Activated CD4-positive, alpha-beta T cell treated with anti-CD3 and anti-CD28 coated beads for 1 hour (primary cell): ENCODE measurements at places on chromosomes 3 and 15.

DNA sequence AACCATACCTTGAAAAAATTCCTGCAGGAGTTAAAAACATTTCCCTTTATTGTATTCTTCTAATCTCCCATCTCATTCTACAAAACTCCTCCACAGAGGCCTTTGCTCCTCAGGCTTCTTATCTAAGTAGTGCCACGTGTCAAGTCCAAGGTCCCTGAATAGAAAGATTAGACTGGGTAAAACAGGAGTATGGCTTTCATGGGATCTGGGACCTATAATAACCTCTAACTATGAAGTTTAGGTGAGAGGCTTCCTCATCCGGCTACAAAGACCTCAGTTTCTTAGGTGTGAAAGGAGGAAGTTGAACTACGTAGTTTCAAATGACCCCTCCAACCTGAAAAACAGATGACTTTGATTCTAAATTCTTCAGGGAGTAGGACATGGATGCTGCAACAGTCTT, 20.0 kb downstream of the GPR15 start:
- no peak for DNase-seq

DNA sequence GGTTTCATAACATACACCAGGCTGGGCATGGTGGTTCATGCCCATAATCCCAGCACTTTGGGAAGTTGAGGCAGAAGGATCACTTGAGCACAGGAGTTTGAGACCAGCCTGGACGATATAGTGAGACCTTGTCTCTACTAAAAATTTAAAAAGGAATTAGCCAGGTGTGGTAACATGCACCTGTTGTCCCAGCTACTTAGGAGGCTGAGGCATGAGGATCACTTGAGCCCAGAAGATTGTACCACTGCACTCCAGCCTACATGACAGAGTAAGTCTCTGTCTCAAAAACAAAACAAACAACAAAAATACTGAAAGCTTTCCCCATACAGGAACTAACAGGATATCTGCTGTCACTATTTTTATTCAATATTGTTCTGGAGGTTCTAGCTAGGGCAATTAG, 20.9 kb downstream of the GREM1 start:
- no peak for DNase-seq

DNA sequence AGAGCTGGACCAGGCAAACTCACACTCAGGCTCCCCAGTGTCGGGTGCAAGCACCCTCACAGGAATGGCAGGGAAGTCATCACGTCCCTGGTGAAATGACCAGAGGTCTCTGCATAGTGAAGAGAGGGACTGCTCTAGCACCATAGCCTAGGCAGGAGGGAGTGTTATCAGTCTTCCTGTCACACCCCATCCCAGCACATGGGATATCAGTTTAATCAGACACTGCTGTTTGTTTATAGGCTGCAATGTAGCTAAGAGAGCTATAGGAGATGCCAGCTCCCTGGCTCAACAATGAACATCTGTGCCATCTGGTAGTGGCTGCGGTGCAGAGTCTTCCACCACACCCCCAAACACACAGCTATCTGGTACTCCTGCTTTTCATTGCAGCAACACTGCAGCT, 776.6 kb downstream of the ZNF385D start:
- DNase-seq: no peak

DNA sequence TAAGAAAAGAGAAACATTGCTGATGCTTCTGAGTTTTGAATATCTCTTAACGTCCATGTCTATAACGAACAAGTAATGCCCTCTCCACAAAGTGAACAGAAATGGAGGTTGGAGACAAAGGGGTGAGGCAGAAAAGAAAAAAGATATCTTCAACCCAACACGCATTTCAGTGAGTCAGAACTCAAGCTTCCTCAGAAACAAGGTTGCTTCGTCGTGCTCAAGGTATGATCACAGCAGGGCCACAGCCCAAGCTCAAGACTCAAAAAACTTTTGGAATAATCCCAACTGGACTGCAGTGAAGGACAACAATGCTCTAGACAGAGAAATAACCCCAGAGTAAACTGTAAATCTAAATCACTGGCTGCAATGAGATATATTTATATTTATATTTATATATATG, 18.9 kb downstream of the WNT5A start:
- DNase-seq: no peak

- DNase-seq: no peak
These were observed 13.5 kb downstream of the MRPS11 start for GRCh38 chr15:88480981-88481380.
